ENCODE measurements at places on chromosomes 1 and 21.

DNA sequence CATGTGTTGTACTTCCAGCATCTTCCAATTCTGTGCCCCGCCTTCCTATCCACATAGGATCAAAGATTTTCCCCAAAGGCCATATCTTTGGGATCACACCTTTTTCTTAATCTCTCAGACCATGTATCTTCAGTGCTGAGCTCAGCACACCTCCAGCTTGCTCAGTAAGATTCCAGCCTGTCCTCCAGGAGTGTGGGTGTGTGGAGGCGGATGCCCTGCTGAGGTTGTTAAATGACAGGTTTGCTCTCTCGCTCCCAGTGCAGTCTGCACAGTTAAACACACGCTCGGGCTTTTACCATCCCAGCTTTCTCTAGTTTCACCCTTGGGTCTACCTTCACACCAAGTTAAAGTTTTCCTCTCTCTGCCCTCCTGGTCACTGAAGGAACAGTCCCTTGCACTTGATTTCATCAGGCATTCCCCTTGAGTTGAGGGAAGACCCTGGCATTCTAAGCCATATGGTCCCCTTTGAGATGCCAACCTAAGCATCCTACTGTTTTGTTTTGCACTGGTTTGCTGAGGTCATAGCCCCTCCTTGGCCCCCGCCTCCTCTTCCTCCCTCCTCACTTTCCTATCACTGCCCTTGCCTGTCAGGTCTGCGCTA lies 13.7 kb downstream of the MYOG start:
- DNase-seq: no peak

DNA sequence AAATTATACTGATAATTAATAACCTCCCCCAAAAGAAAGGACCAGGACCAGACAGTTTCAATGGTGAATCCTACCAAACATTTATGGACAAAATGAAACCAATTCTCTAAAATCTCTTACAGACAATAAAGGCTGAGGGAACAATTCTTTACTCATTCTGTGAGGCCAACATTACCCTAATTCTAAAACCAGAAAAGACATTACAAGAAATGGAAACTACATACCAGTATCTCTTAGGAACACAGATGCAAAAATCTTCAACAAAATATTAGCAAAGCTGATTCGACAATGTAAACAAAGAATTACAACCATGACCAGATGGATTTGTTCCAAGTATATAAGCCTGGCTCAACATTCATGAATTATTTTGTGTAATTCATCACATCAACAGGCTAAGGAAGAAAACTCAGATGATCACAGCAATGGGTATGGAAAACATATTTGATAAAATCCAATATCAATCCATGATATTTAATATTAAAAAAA lies 8.6 kb downstream of the TMED5 start:
- no peak for DNase-seq

GRCh38 chr1:8702850-8703810 lies 114.3 kb downstream of the RERE start:
- peak; percentile 95 for DNase-seq

GRCh38 chr1:22127731-22128130 lies 15.2 kb downstream of the WNT4 start:
- no peak for DNase-seq

- no peak for DNase-seq
These were observed 20.1 kb downstream of the PPP2R5A start for GRCh38 chr1:212305342-212305741.
